ENCODE measurements at places on chromosomes 7 and 10.

DNA sequence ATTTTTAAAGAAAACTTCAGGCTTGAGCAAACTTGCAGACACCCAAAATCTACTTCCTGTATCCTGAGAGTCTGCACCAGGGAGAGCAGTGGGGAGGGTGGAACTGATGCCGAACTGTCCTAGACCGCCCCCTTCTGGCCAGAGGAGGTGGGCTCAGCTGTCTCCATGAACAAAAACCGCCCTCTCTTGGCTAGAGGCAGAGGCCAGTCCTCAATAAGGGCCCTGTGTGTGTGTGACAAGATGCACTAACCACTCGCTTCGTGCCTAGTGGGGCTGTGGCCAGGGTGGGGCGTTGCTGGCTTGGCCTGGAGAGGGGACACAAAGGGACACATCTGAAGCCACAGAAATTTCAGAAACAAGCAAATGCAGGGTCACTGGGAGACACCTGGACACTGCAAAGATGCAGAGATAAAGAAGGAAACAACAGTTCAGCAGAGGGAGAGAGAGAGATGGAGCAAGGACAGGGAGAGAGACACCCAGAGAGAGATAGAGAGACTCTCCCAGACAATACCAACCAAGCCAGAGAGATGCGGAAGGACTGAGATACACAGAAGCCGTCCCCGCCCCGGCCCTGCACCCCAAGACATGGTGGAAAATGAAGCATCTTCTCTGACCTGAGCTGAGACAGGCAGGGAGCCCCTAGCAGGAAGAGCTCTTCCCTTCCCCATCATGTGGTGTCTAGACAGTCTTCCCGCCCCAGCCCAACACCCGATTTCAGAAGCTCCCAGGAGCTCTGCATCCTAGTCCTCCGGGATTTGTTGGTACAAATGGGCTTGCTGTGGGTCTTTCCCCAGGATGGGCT is 22.7 kb upstream of the FXYD4 start:
- DNase-seq, result peak; percentile 91

GRCh38 chr10:5564537-5565204 is 39.9 kb downstream of the CALML3 start:
- DNase-seq, result no peak

- no peak for DNase-seq
Measured at GRCh38 chr7:69395061-69395714, 203.1 kb upstream of the AUTS2 start.

- DNase-seq, result no peak
Measured at GRCh38 chr10:132293201-132293812, 14.4 kb downstream of the STK32C start.

- no peak for DNase-seq
Measured at GRCh38 chr10:49179699-49180443, 8.3 kb downstream of the TMEM273 start.

DNA sequence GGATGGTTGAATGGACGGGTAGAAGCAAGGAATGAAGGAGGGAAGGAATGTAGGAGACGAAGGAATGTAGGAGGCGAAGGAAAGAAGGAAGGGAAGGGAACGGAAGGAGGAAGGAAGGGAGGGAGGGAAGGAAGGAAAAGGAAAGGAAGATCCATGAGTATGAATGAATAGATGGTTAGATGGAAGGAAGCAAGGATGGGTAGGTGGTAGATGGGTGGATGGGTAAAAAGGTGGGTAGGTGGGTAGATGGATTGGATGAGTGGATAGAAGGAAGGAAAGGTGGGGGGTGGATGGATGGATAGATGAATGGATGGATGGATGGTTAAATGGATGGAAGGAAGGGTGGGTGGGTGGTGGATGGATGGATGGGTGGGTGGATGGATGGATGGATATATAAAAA is 77.4 kb downstream of the RGS10 start:
- DNase-seq, result no peak

DNA sequence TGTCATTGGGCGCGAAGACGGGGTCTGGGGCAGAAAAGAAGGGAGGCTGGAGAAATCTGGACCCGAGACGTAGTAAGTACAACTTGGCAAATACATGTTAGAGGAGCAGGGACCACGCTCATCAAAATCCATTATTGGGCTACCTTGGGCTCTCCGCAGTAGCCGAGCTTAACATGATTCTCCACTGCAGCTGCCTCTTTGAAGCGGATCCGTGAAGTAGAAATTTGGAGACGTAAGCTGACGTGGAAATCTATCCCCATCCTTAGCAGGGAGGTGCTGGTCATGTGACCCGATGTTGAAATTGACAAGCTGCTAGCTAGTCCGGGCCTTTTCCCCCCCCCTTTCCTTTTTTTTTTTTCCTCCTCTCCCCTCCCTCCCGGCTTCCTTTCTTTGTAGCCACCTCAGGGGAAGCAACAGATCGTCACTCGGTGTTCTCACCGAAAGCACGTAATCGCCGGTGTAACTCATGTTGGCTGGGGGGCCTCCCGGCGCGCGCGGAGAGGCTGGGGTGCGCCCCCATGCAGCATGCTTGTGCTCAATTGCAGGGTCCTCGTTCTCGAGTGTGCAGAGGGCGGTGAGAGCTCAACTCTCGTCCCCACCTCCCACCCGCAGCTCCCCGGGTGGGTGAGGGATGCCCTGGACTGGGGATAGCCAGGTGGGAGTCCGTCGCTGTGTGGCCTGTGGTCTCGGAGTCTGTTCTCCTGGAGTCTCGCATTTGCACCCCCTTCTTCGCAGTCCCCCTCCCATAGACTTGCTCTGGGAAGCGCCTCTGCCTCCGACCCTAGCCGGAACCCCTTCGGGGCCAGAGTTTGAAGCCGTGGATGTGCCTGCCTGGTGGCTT is at the start of gene HOXA11:
Gene HOXA11 (minus strand): TSS at position 220 of the 841 bp plus-strand sequence. CDS start 88 bp downstream, at position 132.
- DNase-seq, result no peak

- DNase-seq, result no peak
Measured at GRCh38 chr7:81626008-81626407, 143.8 kb downstream of the HGF start.

DNA sequence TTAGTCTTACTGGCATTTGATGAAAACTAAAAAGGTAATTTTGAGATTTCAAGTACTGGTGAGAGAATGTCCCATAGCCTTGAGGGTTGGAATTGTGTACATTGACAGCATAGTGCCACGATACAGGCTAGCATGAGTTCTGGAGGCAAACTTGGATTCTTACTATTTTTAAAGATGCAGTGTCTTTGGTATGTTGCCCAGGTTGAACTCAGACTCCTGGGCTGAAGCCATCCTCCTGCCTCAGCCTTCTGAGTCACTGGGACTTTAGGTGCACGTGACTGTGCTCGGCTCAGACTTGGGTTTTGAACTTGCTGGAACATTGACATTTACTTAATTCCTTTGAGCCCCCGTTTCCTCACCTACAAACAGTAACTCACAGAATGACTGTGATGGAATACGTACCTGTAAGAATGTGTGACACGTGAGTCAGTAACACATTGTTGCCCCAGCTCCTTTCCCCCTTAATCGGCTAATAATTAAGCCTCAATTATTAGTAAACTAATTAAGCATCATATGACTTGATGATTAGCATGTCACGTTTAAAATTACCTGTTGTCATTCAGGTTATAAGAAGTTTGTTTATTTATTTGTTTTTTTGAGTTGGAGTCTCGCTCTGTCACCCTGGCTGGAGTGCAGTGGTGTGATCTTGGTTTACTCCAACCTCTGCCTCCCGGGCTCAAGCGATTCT is 10.6 kb downstream of the DNAJB6 start:
- no peak for DNase-seq

DNA sequence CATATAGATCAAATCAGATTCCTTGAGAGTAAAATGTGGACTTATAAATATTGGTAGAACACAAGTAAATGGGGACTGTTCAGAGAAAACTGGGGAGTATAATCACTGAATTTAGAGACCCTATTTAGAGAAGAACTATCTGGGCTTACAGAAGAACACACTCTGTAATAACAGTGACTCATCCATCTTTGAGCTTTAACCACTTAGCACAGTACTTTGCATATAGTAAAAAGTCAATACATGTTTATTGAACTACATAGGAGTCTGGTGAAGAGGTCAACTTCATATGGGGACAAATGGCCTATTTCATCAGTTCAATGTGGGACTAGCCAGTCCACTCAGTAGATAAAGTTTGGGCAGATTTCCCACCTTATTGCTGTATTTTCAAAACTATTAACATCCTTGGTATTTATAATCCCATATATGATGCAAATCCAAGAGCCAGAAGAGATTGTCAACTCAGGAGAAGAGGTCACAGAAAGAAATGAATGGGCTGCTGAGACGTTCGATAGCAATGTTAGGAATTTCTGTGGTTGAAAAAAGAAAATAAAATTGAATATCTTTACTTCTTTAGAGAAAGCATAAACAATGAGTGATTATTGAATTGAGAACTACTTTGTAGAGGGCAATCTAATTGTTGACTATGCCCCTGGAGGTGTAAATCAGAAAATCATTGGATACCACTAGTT is 119.3 kb upstream of the CACNA2D1 start:
- peak; percentile 14 for DNase-seq

- DNase-seq, result no peak
Measured at GRCh38 chr7:134186027-134186426, 58.9 kb downstream of the LRGUK start.

- no peak for DNase-seq
Measured at GRCh38 chr10:125014086-125014830, 72.3 kb downstream of the ZRANB1 start.

DNA sequence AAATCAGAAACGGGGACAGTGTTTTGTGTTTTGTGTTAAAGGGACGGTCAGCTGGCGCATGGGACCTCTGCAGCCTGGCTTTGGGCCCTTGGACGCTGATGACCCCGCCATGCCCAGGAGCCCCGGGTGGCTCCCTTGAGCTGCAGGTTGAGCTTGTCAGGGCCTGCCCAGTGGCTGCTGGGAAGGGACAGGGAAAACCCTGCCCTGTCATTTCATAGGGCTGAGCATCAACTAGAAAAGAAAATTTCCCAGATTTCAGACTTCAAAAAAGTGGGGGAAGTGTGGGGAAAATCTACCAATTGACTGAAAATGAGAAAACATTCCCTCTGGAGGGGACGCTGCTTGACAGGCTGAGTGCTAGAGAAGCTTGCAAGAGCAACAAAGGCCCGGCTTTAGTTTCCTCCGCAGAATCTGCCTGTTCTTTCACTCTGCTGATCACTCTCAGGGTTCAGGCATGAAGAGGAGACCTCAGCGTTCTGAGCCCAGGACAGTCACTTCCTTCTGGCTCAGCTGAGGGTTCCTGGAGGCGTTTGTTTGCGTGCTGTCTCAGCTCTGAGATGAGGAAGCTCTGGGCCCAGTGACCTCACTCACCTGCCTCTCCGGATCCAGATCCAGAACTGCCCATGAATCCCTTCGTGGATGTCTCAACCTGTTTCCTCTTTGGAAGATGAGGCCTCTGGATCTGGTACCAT is 18.6 kb upstream of the DNAJB6 start:
- DNase-seq, result no peak

DNA sequence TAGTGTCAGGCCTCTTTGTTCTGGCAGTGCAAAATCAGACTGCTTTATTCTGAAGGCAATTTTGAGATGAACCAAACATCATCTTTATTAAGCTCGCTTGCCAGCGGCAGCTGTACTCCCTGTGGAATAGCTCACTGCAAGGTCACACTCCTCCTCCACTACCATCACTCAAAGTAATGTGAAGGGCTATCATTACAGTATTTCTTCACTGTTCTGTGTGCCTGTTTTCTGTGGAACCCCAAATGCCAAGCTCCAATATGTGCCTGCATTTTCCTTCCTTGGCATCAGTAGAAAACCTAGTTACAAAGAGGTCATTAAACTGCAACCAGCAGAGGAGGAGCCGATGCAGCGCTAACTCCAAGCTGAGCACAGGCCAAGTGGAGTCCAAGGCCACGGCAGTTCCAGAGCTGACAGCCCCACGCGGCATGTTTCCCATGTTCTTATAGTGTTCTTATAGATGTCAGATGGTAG is 21.4 kb downstream of the BCCIP start:
- DNase-seq, result no peak

DNA sequence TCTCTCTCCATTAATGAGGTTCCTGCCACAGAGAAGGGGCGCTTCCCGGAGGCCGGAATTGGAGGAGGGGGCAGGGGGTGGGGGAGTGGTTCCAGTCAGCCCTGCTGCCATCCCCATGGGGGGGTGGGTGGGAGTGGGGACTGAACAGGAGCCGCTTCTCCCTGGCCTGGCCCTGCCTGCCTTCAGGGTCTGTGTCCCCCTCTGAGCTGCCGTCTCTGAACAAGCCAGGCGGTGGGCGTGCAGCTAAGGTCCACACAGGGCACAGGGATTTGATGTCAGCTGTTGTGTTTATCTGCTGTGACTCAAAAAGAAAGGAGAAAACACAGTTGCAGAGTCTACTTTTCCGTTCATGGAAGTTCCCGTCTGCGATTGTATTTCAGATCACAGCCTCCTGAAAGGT is 141.5 kb upstream of the PCBD1 start:
- no peak for DNase-seq

GRCh38 chr7:135843214-135843613 is 94.6 kb upstream of the FAM180A start:
- DNase-seq, result no peak

DNA sequence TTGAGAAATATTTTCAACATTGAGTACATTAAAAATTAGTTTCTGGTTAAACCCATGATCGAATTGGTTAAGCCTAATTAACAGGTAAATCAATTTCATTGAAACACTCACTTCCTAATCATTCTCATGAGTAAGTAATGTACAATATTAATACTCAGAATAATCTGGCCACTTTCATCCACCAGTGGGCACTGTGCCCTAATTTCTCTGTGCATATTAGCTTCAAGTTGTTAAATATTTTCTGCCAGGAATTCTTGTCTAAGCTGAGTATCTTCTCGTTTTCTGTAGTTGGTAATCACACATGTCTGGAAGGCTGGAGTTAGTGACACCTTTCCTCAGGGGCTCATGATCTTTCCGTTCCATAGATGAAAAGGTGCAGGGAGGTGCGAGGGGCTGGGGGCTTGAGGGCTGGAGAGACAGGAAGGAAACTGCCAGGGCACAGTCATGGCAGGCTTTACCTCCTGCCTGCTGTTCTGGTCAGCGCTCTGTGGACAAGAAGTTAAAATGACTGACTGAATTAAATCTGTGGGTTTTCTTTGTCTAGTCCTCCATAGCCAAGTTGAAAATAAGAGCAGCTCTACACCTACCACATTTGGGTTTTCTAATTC is 71.9 kb downstream of the WIPF3 start:
- peak; percentile 43 for DNase-seq

- DNase-seq, result no peak
Measured at GRCh38 chr7:50156706-50157105, 63.7 kb upstream of the ZPBP start.

DNA sequence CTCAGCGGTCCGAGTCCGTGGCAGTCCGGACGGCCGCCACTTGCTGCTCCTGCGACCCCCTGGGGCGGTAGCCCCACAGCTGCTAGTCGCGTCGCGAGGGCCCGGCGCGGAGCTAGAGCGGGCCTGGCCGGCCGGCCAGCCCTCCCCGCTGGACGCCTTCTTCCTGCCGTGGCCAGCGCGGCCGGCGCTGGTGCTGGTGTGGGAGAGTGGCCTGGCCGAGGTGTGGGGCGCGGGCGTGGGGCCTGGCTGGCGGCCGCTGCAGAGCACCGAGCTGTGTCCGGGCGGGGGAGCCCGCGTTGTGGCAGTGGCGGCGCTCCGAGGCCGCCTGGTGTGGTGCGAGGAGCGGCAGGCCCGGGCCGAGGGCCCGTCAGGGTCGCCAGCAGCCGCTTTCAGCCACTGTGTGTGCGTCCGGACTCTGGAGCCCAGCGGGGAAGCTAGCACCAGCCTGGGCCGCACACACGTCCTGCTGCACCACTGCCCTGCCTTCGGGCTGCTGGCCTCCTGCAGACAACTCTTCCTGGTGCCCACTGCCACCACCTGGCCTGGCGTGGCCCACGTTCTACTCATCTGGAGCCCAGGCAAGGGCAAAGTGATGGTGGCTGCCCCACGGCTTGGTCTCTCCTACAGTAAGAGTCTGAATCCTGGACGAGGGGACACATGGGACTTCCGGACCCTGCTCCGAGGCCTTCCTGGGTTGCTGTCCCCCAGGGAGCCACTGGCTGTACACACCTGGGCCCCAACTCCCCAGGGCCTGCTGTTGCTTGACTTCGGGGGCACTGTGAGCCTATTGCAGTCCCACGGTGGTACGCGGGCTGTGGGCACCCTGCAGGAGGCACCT is 631 bp downstream of the HPS6 start:
- peak; percentile 76 for DNase-seq

Data from GM23338 (cell line).